Tibial artery (tissue), 4 donors: ENCODE measurements at places on chromosomes 12 and 14.
A peak's percentile ranks its signal among the peaks of the same experiment; 100 is the strongest.

- no peak for DNase-seq
Observed at GRCh38 chr12:58433959-58434358, 486.3 kb downstream of the LRIG3 start.

DNA sequence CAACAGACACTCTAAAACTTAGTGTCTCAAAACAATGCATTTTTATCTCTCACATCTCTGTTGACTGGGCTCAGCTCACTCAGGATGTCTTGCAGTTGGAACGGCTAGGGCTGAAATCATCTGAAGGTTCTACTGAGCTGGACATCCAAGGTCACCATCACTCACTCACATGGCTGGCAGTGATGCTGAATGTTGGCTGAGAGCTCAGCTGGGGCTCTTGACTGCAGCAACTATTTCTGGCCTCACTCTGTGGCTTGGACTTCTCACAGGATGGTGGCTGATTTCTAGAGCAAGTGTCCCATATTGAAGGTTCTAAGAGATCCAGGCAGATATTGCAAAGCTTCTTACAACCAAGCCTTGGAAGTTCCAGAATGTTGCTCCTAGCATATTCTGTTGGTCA lies 166.5 kb downstream of the ZFP36L1 start:
- peak; percentile 75 for DNase-seq

- no peak for DNase-seq
Observed at GRCh38 chr12:22101749-22102243, 55.8 kb downstream of the CMAS start.

- no peak for DNase-seq
Observed at GRCh38 chr14:24879661-24880386, 170.1 kb downstream of the STXBP6 start.

DNA sequence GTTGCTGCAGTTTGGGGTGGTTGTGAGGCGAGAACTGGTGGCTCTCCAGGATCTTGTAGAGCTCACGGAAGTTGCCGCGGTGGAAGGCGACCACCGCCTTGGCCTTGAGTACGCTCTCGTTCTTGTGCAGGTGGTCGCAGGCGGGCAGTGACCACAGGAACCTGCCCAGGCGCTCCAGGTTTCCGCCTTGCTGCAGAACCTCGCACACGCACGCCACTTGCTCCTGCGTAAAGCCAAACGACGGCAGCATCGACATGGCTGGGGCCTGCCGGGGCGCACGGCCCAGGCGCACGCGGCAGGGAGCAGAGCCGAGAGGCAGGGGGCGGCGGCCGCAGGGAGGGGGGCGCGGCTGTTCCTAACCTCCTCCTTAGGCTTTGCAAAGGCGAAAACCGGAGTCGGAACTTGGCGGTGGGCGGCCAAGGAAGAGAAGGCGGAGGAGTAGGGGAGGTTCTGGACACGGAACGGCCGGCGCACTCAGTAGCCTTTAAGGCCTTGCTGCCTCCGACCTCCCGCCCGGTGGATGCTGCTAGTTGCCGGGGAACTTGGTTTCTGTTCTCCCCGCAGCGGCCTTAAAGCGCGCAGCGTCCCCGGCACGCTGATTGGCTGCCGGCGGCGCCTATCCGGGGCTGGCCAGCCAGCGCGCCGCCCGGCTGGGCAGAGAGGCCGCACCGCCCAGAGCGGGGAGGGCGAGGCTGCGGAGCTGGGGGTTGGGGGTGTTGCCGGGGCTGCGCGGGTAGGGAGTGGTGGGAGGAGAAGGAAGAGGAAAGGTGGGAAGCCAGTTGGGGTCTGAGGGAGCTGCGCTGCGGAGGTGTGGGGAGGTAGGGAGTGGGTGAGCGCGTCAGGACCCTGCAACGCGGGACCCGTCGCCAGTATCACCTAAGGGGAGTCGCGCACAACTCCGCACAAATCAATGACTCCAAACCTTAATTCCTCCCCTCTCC lies at the start of gene SIX1:
TSS of gene SIX1 (minus strand) at position 544 of the 941 bp plus-strand sequence. CDS start at position 256, 288 bp downstream.
- DNase-seq: peak; percentile 85

- no peak for DNase-seq
Observed at GRCh38 chr12:29593001-29593400, 95.5 kb upstream of the OVCH1 start.

GRCh38 chr12:66048218-66048834 lies 82.2 kb downstream of the LLPH start:
- no peak for DNase-seq

- DNase-seq: no peak
Observed at GRCh38 chr12:114992443-114992842, 308.5 kb upstream of the TBX3 start.

DNA sequence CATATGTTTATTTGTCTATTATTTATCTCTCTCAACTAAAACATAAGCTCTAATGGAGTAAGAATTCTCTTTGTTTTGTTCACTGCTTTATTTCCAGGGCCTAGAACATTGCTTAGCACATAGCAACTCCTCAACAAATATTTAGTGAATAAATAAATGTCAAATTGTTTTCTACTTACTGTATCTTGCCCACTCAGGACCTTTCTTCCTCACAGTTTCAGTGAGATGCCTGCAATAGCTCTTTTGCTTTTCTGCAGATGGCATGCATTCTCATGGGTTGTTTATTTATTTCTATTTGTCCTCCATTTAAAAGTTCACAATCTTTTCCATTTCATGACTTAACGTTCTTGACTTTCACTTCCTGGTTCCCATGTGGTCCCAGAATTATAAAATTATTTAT lies 94.9 kb upstream of the TTC7B start:
- DNase-seq: no peak

- no peak for DNase-seq
Observed at GRCh38 chr12:69688021-69688420, 11.1 kb downstream of the BEST3 start.

DNA sequence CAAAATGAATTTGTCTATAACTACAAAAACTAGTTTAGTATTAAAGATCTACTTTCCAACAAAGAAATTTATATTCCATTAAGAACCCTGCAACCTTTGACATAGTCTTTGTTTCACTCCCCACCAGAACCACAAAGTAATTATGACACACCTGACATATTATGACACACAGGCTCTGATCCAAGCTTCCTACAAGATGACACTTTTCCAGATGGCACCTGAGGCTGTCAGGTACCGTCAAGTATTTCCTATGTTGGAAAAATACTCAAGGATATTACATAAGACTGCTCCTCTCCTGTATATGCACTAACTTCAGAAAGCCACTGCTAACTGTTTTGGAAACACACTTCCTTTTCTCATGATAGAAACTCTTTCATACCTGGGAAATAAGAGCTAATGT lies 38.9 kb downstream of the STXBP6 start:
- DNase-seq: no peak

DNA sequence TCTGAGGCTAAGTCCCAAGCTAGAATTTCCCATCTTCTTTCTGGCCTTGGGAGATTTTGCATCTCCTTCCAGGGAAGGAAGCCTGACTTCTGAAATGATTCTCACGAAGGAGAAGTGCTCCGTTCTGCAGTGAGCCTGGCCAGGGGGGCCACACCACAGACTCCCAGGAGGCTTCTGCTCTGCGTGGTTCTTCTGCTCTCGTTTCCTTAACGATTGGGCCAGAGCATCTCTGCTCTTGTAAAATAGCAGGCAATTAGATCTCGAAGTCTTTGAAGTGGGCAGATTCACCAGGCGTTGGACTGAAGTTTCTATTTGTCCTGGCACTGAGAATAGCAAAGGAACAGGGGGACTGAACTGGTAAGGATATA lies 6.7 kb upstream of the BATF start:
- no peak for DNase-seq

- DNase-seq: no peak
Observed at GRCh38 chr12:124296295-124296915, 1.5 kb downstream of the RFLNA start.

DNA sequence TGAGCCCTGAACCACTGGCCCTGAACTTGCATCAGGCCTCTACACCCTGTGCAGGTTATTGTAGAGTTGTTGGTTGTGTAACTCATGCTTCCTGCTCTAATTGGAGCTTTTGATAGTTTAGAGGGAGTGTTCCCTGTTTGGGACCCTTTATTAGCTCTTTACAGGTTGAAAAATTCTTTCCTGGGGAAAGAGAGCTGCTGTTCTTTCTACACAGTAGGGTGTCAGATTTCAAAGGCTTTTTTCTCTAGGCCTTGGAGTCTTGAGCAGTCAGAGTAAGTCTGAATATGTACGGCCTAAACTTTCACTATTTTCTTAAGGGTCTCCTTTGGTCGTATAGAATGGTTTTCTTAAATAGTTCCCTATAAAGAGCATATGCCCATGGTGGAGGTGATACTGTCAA lies 60.8 kb upstream of the NEDD1 start:
- no peak for DNase-seq

GRCh38 chr12:20508962-20509361 lies 140.6 kb downstream of the PDE3A start:
- DNase-seq: no peak

- peak; percentile 71 for DNase-seq
Observed at GRCh38 chr14:102593061-102593824, 794 bp downstream of the RCOR1 start.

DNA sequence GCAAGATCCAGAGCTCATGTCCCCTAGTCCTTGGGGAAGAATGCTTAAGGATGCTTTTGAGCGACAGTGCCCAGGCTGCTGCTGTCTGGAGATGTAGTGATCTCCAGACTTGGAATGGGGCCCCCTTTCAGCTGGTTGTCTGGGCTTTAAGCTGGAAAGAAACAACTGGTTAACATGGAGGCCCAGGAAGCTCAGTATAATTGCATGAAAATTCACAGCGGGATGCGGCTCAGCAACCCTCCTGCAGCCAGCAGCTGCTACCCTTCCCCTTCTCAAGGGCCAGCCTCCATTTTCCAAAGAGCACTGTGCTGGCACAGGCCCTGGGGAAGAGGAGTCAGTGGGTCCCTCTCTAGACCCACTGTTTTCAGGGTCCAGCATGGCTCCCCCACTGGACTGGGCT lies 26.3 kb downstream of the RAB35 start:
- no peak for DNase-seq

DNA sequence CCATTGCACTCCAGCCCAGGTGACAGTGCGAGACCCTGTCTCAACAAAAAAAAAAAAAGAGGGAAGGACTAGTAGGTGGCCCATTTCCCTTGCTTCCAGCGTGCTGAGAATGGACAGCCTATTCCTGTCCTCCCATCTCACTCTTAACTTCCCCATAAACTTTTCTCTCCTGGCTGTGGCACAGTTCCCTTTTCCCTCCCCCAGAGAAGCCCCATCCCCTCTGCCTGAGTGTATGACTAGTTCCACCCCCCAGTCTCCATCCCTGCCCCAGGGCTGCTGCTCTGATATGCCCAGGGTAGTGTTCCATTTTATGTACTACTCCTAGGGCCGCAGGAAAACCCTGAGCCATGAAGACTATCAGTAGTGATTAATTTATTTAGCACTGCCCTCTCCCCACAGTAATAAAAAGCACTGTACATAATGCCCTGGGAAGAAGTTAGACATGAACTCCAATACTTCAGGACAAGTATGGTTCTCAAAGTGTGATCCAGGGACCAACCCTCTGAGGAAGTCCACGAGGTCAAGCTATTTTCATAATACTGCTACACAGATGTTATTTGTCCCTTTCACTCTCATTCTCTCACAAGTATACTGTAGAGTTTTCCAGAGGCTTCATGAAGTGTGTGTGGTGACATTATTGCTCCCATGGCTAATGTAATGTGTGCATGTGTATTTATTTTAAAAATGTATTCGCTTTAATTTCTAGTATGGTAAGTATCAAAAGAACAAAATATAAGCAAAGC lies 11.5 kb upstream of the CHD4 start:
- DNase-seq: no peak

DNA sequence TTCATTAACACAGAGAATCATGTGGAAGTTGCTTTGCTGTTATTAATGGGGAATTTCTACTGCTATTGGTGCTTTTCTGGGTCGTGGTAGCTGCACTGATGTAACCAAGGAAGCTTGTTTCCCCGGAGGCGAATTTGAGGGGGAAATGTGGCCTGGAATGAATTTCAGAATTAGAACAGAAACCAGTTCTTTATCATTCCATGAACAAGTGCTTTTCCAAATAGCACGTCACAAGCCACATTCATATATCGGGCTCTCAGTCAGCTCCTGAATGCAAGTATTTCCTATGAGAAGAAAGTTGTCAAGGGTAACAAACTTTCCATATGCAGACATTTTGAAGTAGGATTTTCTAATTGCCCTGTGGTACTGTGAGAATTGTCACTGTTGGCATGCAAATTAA lies 1353.2 kb downstream of the AACS start:
- DNase-seq: no peak

GRCh38 chr14:79050787-79051727 lies 880.9 kb downstream of the NRXN3 start:
- no peak for DNase-seq

DNA sequence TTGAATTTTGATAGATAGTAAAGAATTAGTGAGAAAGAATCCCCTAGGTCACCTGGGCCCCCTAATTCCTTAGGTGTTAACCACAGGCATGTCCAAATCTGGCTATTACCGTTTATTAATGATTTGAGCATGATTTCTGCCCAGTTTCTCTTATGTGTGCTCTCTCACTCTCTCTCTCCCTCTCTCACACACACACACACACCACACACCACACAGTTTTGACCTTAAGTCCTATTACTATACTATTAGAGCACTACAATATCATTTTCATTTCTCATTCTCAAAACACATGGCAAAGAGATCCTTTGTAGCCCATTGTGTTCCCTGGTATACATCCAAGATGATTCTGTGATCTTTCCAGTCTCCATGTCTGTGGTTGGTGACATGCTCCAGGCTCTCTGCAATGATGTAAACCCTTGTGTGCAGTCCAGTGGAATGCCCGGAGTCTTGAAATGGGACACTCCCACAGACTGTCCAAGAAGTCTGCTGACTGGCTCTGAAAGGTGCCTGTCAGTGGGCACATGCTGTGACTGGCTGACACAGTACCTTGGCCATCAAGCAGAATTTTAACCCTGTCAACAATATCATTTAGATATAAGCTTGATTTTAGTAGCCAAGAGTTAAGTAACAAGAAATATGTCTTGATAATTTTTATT lies 96.2 kb downstream of the FIGNL2 start:
- no peak for DNase-seq

DNA sequence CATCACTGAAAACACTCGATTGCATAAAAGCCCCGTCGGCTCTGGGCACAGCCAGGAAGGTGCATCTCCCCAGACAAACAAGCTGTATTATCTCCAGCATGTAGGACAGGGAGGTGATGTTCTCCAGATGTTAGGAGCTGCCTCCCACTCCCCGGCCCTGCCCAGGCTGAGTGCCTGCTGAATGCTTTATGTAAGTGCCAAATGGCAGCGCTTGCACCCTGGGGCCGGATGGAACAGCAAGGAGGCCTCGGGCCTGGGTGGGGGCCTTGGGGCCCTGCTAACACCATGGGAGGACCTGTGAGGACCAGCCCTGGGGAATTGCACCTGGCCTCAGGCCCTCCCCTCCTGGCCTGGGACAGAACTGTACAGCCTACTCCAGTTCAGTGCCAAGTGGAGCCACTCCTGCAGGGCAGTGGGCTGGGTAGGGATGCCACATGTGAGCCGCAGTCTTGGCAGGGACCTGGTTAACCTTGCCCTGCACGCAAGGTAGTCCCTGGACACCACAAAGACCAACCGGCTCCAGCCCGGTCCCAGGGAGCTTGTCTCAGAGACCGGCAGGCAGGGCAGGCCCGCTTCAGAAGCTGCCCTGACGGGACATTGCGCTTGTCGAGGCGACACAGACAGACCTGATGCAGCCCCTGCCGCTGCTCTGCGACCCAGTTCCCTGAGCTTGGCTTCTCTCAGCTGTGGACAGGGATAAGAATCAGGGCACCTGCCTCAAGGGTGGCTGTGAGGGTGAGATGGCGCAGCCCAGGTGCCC lies 35.3 kb upstream of the PPP1R13B start:
- no peak for DNase-seq

GRCh38 chr12:93079271-93079670 lies 150.2 kb upstream of the EEA1 start:
- no peak for DNase-seq

- DNase-seq: no peak
Observed at GRCh38 chr12:130791629-130792028, 47.4 kb downstream of the STX2 start.
